ENCODE measurements at places on chromosomes 12 and 14.

- DNase-seq, result no peak
These were observed 35.6 kb downstream of the DGLUCY start for GRCh38 chr14:91149462-91149861.

DNA sequence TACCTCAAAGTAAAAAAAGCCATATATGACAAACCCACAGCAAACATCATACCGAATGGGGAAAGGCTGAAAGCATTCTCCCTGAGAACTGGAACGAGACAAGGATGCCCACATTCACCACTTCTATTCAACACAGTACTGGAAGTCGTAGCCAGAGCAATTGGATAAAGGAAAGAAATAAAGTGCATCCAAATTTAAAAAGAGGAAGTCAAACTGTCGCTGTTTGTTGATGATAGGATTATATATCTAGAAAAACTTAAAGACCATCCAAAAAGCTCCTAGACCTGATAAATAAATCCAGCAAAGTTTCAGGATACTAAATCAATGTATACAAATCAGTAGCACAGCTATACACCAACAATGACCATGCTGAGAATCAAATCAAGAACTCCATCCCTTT lies 5.2 kb downstream of the NDUFA12 start:
- DNase-seq, result no peak

GRCh38 chr14:78248501-78249090 lies 78.4 kb downstream of the NRXN3 start:
- no peak for DNase-seq

DNA sequence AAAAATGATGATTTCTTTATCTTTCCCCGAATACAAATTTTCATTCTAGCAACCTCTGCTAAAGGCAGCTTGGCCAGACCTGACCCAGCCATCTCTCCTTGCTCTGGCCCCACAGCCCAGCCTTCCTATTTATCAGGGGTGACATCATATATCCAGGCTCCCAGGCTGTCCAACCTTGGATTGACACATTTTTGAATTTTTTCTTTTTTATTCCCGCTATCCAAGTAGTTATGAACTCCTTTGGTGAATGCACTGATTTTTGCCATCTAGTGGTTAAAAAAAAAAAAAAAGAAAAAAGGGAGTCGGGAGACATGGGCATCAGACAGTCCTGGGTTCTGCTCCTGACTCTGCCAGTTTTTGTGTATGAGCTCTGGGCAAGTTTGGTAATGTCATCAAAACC lies 120.5 kb downstream of the PTPN11 start:
- DNase-seq, result no peak

DNA sequence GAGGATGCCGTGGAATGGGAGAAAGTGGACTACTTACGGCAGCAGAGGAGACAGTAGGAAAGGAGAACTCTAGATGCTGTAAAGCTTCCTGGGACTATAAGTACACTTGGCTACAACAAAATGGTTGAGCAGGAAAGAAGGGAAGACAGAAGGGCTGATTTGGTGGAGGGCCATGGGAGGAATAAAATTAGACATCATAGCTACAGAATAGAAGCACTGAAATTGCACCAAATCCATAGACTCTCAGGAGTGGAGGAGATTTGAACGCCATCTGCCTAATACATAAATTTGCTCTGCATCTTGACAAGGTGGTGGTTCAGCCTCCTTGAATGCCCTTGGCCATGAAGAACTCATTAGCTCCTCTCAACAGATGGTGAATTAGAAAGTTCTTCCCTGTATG lies 16.3 kb upstream of the DCP1B start:
- DNase-seq, result no peak

DNA sequence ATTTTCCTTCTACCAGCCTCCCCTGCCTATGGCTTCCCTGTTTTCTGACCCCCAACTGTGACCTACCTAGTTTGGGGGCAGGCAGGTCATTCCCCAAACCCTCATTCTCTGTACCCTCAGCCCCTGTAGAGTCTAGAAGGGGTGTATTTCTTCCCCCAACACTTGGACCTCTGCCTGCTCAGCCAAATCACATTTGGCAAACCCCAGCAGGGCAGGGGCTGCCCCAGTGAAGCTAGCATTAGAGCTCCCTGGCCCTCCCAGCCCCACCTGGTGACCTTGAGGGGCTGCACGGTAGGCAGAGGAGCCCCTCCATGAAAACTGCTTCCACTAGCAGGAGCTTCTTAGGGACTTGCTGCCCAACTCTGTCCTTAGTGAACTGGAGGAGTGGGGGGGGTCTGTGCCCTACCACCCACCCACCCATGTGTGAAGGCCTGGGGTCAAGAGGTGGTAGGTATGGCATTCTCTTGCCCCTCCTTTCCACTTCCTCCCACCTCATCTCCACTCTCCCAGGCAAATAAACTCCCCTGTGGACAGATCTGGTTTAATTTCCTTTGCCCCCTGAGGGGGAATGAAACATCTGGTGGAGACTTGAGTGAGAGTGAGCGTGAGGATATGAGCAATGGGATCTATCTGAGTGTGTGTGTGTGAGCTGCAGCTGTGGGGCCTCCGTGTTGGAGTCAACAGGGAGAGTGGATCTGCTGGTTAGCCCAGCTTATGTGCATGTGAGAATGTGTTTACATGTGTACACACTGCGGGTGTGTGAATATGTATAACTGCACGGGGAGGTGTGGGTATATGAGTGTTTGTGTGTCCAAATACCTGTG lies 1.6 kb downstream of the NXPH4 start:
- no peak for DNase-seq

- DNase-seq, result no peak
These were observed 654.8 kb upstream of the TBX3 start for GRCh38 chr12:115338566-115339294.

DNA sequence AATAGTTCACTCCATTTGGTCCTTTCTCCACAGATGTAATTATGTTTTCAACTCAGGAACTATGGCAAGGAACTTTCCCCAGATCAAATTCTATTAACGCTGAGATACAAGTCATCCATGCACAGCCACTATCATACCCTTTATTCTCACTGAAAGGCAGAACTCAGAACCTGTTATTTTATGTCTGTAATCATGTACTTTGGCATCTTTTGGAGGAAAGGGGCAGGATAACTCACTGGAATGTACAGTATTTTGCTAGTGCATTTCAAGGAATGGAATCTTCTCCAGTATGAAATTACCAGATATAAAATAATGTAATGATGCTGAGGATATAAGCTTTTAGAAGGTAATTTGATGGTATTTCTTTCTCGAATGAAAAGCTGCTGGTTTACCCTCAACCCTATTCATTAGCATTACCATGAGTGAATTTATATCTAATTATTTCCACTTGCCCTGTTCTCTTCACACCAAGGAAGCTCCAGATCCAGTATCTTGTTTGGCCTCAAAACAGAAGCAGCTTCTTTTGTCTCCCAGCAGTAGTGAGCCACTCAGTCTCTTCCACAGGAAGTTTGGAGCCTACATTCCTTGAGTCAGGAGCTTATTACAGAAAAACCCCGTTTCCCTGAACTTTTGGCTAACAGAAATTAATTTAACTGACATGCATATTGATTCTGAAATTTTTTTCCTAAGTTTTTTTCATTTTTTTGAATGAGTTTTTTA lies 10.0 kb upstream of the AMHR2 start:
- no peak for DNase-seq

DNA sequence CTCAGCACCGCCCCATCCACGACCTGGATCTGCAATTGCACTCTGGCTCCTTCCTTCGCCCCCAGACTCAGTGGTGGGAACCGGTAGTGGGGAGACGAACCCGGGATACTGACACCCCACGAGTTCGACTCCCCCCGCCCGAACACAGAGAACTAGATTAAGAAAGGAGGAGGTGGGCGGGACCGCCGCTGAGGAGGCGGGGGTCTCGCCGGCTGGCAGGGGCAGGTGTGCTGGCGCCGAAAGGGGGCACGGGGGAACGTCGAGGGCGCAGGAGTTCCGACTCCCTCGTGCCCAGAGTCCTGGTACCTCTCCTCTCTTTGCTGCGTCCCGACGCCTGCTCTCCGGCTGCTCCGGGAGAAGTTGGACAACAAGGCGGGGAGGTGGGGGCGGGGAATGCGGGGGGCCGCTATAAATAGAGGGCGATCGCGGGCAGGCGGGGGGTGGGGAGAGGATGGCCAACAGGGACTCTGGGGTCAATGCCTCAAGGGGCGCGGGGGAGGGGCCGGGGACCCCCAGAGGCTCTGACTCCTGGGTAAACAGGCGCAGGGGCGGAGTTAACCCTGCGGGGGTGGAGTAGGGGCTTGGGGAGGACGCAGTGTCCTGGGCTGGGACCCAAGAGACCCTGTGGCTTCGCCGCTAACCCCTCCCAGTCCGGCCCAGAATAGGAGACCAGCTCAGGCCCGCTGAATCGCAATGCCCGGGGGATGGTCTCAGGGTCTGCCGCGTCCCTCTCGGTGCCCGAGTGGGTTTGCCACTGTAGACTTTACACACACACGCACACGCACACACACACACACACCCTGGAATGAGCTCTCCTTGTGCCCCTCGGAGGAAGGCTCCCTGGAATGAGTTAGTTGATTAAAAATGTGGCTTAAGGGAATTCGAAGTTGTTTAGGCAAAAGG lies 761 bp upstream of the NDRG2 start:
- DNase-seq, result no peak

- DNase-seq, result peak; percentile 47
These were observed 485 bp downstream of the PELI2 start for GRCh38 chr14:56118611-56119181.

DNA sequence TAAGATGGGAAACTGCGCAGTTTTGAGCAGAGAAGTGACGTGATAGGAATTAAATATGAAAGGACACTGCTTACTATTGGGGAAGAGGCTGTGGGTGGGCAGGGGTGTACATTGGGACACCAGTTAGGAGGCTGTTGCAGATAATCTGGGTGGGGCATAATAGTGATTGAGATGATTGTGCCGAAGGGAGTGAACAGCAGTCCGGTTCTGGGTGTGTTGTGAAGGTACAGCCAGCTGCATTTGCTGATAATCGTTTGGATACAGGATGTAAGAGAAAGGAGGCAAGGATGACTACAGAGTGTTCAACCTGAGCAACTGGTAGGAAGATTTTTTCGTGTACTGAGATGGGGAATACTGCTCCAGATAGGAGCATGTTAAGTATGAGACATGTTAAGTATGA lies 205.2 kb upstream of the NEDD1 start:
- no peak for DNase-seq

DNA sequence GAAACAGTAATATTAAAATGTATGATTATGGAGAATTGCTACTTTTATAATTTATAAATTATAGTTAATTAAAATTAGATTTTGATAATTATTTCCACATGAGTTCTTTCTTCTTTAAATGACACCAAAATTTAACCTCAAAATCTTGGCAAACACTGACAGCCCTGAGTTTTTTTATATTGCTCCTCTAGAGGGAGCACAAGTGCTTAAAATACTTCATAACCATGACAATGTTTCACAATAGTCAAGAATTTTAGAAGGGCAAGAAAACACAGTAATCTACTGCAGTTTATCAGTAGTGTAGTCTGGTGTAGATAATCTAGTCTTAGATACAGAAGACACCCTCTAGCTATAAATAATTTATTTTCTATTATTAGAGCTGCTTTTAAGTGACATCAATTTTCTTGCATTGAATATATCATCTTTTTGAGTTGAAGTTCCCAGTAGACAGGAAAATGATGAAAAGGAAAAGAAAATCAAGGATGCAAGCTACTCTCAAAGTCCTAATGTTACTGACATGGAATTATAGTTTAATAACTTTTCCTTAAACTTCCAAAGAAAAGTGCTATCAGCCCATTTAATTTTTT lies 14.3 kb upstream of the PTGER2 start:
- no peak for DNase-seq

GRCh38 chr14:71236487-71236886 lies 329.2 kb downstream of the PCNX1 start:
- DNase-seq, result no peak

- no peak for DNase-seq
These were observed 67.7 kb downstream of the NT5DC3 start for GRCh38 chr12:103773109-103773910.

DNA sequence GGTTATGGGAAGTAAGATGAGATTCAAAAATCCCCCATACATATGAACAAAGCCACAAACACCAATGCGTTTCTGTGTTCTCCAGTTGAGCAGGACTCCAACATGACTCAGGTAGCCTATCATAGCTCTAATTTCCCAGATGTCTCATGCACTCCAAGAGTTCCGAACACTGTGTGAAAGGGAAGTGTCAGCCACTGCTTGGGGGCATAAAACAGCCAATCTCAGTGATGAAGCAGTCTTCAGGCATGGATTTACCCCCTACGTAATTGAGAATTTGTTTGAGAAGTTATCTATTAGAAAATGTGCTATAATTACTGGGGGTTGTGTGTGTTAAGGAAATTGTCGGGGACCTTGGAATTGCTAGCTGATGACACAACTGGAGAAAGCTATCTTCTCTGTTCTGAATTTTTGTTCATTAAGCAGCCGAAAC lies 153.9 kb upstream of the AVPR1A start:
- no peak for DNase-seq

- DNase-seq, result peak; percentile 88
These were observed 2.6 kb upstream of the SOCS2 start for GRCh38 chr12:93569656-93570551.

GRCh38 chr12:106239241-106239950 lies 8.4 kb downstream of the CKAP4 start:
- no peak for DNase-seq

- DNase-seq, result no peak
These were observed 209.7 kb downstream of the BCAT1 start for GRCh38 chr12:24739106-24739779.

GRCh38 chr12:105349138-105349537 lies 18.6 kb downstream of the C12orf75 start:
- no peak for DNase-seq

DNA sequence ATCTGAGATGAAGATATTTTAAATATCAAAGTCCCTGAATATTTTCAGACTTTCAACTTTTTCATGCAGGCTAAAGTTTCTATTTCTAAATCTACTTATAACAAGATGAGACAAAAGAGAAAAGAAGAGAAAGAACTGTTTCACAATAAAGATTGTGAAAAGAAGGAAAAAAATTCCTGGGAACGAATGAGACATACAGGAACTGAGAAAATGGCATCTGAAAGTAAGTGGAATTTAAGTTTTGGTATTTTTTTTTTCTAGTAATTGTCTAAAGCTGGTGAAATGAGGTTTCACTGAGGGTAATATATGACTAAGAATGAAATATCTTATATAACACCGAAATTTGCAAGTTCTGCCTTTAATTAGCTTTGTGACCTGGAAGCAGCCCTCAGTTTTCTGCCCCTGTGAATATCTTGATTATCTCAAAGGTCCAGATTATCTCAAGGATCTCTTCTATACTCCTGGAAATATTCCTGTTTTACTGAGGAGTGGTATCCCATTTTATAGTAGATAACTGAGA lies 55.7 kb upstream of the PRPF39 start:
- no peak for DNase-seq

DNA sequence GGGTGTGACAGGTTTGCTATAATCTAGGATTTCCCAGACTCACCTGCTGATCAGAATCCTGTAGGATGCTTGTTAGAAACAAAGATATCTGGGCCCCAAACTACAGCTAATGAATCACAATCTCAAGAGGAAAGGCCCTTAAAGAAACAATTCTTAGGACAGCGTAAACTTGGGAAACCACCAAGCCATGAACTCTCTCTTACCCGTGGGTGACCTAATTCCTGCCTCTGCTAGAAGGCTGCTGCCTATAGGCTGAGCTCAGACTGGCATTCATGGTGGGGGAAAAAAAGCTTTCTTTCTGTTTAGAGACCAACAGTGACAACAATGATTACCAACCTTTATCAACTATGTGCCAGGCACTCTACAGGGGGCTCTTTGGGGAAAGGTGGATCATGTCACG lies 213.9 kb upstream of the FKBP4 start:
- no peak for DNase-seq

Measured in stimulated activated naive CD8-positive, alpha-beta T cell treated with anti-CD3 and anti-CD28 coated beads, Interleukin-15, Interleukin-2, amounts not matched to agents 100 U/mL and 50 U/mL, for 24 hours (primary cell).